ENCODE measurements at places on chromosomes 6 and 20.

DNA sequence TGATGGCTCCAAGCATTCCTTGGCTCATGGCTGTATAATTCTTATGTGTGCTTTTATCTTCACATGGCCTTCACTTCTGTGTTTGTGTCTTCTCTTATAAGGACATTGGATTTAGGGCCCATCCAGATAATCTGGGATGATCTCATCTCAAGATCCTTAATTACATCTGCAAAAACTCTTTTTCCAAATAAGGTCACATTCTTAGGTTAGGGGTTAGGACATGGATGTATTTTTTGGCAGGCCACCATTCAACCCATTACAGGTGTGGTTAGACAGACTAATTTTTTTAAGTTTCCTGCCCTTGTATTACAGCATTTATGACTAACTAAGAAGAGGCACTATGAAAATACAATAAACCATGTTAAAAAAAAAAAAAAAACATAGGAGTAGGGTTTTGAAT is 254.0 kb downstream of the TPBG start:
- DNase-seq, result no peak

DNA sequence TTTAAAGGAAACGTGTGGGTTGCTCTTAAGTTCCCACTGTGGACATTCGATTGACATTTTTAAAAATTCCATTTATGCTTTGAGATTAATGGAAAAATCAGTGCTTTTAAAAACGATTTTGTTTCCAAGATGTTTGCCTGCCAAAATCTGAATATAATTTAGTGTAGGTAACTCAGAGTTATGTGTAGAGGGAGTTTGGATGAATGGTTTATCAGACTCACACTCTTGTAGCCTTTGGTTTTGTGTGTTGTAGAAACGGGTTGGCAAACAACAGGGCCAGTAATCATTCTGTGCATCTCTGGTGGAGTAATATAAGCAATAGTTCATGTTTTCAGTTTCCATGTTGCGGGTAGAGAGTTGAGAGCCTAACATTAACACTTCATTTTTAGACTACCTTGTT is 140.6 kb downstream of the RPS12 start:
- DNase-seq, result no peak

- DNase-seq, result no peak
Observed at GRCh38 chr20:1929460-1929859, 34.3 kb downstream of the SIRPA start.

GRCh38 chr20:18001131-18001921 is 32.5 kb downstream of the MGME1 start:
- no peak for DNase-seq

- DNase-seq, result no peak
Observed at GRCh38 chr6:54291146-54291545, 17.1 kb upstream of the TINAG start.

DNA sequence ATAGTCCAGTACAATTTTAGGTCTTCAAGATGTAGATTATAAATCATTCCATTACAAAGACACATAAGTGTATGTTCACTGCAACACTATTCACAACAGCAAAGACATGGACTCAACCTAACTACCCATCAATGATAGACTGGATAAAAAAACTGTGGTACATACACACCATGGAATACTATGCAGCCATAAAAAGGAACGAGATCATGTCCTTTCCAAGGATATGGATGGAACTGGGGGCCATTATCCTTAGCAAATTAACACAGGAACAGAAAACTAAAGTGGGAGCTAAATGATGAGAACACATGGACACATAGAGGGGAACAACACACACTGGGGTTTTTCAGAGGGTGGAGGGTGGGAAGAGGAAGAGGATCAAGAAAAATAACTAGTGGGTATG is 6.3 kb downstream of the RTN4IP1 start:
- DNase-seq, result no peak

DNA sequence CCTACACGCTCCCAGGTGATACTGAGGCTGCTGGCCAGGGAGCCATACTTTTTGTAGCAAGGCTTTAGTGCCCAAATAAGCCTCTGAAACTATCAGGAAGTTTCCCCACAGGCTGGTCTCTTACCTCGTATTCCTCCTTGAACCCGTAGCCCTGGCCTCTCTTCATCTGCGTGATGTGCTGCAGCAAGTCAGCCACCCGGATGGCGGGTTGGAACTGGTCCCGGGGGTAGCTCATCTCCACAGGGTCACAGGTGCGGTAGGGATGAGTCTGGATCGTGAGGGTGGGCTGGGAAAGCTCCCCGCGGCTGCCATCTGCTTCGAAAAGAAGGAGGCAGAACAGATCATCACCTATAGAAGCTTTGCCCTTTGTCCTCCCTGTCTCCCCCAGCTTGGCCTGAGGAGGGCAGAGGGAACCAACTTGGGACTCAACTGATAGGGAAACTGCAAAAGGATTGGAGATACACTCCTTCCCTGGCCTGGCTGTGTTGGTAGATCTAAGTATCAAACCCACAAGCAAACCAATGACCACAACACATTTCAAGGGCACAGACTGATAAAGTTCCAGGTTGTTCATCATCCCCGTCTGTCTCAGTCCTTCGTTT is 543.2 kb upstream of the CHD6 start:
- DNase-seq, result no peak

DNA sequence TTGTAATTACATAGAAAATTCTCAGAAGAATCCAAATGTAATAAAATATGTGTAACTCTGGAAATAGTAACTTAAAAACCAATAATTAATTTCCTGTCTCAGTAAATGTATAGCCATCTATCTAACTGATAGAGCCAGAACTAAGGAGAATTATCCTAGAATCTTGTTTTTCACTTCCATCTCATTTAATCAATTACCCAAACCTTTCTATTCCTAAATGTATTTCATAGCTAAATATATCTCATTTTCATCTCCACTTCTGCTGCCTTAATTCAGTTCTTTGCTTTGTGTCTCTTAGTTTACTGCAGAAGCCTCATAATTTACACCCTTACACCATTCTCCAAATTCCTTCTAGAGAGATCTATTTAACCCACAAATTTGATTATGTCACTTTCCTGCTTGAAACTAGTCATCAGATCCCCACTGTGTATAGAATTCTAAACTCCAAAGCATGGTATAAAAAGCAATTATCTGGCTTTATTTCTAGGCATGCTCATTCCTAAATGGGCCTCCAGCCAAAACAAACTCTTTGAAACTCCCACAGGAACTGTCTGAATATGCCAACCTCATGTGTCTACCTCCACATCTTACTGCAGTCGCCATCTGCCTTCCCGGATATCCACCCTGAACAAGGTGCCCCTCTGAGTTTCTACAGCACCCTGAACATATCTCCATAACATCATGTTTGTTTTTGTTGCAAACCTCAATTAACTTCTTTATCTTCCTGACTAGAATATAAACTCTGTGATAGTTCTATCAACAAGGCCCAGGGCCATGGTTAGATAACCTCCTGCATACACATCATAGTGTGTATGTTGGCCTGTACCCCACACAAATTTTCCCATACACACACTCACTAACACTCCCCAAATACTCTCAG is 70.5 kb upstream of the ADTRP start:
- peak; percentile 58 for DNase-seq

- DNase-seq, result no peak
Observed at GRCh38 chr6:163183806-163184205, 230.7 kb upstream of the QKI start.

GRCh38 chr20:46552460-46553420 is 2.3 kb upstream of the OCSTAMP start:
- DNase-seq, result no peak

DNA sequence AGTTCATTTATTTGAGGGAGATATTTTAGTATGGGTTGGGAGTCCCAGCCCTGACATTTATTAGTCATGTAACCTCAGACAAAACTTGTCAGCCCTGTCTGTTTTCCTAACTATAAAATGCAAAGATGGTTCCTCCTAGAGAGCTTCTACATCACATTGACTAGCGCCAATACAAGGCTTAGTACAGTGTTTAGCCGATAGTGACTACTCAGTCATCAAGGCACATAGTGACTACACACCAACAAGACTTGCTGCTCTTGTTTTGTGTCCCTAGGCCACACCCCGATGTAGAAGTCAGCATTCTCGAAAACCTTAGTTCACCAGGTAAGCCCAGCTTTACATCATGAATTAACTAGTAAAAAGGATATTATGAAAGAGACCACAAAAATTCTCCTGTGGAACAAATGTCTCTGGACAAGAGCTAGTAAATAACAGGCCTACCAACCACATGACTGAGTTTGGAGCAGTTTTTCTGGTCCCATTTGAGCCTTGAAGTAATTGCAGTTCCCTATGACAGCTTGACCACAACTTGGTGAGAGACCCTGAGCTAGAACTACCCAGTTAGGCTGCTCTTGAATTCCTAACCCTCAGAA is 68.8 kb downstream of the PFDN4 start:
- DNase-seq, result no peak
